ENCODE measurements at places on chromosomes 6 and 20.
A peak's percentile ranks its signal among the peaks of the same experiment; 100 is the strongest.

- DNase-seq, result no peak
These were observed 154.2 kb upstream of the PROKR2 start for GRCh38 chr20:5470943-5471342.

DNA sequence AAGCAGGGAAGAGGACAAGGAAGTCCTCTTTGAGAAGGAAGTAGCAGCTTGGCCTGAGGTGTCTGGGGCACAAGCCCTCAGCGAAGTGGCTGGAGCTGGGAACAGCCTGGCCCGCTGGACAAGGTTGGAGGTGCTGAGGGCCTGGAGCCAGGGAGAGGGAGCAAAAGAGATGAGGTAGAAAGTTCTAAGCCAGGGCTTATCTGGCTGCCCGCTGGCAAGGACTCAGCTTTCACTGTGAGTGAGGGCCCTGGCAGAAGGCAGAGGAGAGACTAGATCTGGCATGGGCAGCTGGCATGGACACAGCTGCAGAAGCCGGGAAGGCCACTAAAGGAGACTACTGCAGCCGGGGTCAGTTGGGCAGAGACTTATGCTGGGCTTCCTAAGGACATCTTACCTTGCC lies 21.8 kb upstream of the PCMTD2 start:
- DNase-seq, result no peak

DNA sequence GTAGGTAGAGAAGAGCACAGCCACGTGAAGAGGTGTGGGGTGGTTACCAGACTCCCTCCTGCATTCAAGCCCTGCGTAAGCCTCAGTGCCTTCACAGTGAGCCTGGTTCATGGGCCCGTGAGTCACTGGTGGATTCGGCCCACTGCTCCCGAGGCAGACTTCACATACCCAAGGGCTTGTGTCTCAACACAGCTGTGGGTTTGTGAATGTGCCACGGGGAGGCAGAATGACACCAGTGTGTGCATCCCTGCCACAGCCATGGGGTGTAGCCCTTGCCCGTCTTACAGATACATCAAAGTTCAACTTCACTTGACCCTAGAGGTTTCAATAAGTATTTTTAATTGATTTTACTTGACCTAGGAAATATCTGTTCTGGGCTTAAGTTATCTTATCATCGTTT lies 108.5 kb downstream of the MAP3K4 start:
- DNase-seq, result no peak

GRCh38 chr6:30676660-30677285 lies 4.0 kb upstream of the DHX16 start:
- DNase-seq, result no peak

DNA sequence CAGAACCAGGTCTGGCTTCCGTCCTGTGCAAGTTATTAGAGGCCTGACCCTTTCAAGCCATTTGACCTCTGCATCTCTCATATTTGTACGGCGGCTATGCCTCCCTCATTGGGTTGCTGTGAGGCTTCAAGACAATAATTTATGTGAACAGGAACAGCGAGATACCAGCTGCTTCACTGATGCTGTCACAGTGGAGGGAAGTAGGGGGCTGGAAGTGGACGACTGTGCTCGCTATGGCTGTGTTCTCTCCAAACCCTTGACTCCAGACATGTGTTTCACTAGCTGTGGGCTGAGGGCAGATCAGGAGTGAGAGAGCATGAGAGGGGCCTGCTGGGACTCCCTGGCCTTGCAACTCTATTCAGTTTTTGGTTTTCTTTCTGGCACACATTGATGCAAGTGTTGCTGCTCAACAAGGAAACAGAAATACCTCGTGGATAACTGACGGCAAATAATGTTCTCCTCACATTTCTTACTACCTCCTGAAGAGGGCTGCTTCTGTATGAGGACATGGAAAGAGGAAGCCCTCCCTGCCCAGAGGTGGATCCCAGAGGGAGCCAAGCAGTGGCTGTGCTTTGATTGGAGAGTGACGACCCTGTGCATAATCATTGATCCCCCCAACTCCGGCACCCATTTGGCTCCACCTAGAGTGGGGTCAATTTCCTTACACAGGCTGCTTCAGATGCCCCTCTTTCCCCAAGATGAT lies 34.7 kb upstream of the SCP2D1 start:
- DNase-seq, result no peak

- no peak for DNase-seq
These were observed 46.3 kb upstream of the CD93 start for GRCh38 chr20:23132293-23132929.

DNA sequence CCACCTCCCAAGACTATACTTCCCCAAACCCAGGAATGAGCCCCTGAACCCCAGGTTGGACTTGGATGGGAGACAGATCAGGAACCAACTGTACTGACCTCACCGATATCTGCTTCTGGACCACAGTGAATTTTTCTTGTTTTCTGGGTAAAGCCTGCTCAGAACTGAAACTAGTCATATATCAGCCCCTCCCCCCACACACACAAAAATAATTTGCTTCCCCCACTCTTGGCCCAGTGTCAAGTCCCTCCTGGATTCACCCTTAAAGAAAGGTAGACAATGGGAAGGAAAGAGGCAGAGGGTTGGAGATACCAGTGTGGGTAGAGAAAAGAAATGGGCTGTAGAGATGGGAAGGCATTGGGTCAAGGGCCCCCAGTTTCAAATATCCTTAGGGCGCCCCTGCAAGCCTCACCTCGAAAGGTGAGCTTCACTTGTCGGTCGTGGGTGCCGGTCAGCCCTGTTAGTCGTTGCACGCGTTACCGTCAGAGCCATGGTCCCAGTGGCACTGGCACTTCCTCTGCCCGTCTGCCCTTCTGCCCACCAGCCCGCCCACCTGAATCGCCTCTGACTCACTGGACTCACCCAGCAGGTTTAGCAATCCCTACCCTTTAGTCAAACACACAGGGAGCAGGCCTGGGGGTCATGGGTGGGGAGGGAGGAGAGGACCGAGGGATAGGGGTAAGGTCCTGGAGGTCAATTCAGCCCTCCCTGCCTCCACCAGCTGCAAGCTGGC lies 8.5 kb upstream of the SPAG4 start:
- no peak for DNase-seq

GRCh38 chr6:56540232-56541029 lies 102.3 kb downstream of the DST start:
- no peak for DNase-seq

DNA sequence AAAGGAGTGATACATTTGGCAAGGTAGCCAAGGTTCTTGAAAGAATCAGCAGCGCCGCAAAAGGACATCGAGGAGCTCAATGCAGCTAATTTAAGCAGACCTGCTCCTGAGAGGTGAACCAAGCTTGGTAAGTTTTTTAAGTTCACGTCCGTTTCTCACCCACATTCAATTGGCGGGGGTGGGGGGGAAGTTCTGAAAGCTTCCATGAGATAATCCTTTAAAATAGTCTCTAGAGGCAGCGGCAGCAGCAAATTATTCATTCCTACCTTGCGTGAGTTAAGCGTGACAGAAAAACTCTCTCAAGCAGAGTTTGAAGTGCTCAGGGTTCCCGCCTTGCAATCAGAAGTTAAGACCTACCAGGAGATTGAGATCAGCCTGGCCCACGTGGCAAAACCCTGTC lies 97.3 kb upstream of the NHSL1 start:
- DNase-seq, result no peak

GRCh38 chr6:74785236-74785635 lies 420.6 kb downstream of the COL12A1 start:
- no peak for DNase-seq

- DNase-seq, result no peak
These were observed 173.7 kb downstream of the PHACTR1 start for GRCh38 chr6:12890171-12890790.

- no peak for DNase-seq
These were observed 41.1 kb upstream of the ADGRG6 start for GRCh38 chr6:142260748-142261147.

DNA sequence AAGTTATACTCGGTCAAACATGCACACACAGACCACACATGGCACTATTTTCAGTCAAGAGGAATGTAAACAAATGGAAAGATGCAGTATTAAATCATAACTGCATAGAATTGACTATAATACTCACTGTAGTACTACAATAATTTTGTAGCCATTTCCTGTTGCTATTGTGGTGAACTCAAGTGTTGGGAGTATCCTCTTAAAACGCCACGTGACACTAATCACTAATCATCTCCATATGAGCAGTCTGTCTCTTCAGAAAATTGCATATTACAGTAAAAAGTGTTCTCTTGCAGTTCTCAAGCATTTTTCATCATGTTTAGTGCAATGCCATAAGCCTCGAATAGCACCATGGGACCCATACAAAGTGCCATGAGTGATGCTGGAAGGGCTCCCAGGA lies 258.7 kb upstream of the ID4 start:
- DNase-seq, result peak; percentile 55

- DNase-seq, result no peak
These were observed 507 bp upstream of the RIPPLY2 start for GRCh38 chr6:83852528-83853177.

GRCh38 chr6:111382476-111383294 lies 100.3 kb downstream of the REV3L start:
- DNase-seq, result no peak

GRCh38 chr6:139912735-139913400 lies 538.4 kb upstream of the CITED2 start:
- no peak for DNase-seq

DNA sequence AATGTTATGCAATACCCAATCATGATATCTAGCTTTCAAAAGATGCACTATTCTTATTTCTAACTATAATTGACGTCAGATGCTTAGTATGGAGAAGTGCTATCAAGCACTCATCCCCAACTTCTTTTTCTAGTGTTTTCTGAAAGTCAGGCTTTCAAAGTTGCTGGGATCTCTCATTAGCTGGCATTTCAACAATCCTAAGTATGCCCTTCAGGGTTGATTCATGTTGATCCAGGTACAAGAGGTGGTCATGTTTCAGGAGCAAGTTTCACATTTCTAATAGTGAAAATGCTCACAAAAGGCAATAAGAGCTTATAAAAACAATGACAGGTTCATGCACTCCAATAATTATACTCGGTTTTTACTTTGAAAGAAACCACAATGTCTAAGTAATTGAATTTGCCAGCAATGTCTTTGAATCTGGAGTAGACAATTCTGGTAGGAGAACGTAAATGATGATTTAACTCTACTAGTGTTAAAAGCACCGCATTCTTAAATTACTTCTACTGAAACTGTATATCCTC lies 193.7 kb upstream of the KHDRBS2 start:
- DNase-seq, result no peak

GRCh38 chr6:98836962-98837944 lies 2.9 kb downstream of the POU3F2 start:
- no peak for DNase-seq

- no peak for DNase-seq
These were observed 108.2 kb downstream of the KIF6 start for GRCh38 chr6:39617026-39617425.

DNA sequence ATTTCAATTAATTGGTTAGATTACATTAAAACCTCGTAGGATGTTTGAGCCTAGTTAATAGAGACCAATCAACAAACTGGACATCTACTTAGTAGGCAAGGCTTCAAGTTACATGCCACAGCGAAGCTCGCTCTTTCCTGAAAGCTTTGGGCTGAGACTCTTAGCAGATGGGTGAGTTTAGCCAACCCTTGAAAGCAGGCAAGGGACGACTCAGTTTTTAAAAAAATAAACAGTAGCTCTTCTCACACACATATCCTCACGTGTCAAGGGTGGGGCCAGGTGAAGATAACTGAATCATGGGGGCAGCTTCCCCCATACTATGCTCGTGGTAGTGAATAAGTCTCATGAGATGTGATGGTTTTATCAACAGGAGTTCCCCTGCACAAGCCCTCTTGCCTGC lies 775 bp downstream of the MTFR2 start:
- no peak for DNase-seq

- no peak for DNase-seq
These were observed 104.4 kb upstream of the KHDRBS2 start for GRCh38 chr6:62390401-62390800.

- DNase-seq, result no peak
These were observed 634 bp downstream of the ITPA start for GRCh38 chr20:3209946-3210317.

DNA sequence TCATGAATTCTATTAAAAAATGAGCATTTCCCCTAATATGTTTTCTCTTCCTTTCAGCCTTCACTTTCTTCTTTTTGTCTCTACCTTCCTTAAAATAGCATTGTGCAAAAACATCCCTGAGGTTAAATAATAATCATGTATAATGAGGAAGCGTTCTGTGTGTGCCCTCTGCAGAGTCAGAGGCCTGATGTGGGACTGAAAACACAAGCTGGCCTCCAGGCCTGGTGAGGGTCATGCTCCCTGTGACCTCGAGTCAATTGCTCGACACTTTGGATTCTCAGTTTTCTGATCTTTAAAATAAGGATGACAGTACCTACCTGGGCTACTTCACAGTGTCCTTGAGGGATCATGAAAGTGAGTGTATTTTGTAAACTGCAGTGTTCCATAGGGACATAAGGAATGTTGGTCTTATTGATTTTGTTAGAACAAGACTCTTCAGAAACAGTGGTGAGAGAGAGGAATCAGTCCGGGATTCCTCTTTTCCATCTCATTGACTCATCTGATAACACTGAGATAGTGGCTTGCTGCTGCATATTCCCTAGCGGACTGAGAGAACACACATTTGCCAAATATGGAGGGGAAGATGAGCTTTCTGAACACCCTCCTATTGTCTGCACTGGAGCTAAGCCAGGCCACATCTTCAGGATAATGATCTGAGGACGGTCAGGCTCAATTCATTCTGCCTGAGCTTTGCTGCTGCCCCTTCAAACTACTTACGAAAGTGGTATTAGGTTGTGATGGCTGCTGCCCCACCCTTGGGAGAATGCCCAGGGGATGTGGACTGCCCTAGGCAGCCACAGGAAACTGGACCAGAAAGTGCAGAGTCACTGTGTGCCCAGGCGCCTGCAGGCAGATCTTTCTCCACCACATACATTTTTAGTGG lies 39.6 kb upstream of the PDE7B start:
- DNase-seq, result no peak

DNA sequence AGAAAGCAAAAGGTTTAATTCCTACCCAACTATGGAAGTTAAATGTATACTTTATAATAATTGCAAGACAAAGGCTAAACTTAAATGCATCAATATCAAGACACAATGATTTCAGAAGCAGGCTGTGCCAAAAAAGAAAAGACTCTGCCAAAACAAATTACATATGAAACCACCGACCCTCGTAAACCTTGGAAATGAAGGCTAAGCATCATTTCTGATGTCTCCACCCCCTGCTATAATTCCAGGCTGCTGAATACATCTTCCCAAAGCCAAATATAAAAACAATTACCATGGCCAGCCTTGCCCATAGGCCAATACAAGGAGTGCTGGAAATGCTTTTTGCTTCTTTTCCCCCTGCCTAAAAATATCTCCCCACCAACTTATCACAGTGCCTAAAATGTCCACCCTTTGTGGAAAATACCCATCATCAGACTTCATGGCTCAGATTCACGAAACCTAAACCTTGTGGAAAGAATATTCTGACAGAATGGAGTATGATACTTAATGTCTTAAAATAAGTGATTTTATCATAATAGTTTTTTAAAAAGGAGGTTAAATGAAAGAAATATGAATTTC lies 37.4 kb downstream of the RCAN2 start:
- DNase-seq, result peak; percentile 58

DNA sequence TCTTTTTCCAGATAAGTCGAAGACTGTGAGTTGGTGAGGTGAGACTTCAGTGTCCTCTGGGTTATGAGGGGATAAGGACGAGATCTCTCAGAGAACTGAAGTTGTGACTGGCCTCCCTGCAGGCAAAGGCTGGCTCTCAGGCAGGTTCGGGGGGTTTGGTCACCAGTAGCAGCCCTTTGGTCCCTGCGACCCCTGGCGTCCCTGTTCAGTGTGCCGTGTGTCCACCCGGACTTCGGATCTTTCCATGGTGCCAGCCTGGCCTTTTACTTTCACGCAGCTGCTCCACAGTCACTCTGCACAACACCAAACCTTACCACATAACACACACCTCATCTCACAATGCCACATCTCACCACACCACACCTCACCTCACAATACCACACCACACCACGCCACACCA lies 131.9 kb downstream of the ERMARD start:
- DNase-seq, result no peak

GRCh38 chr6:52317841-52318581 lies 33.5 kb upstream of the MCM3 start:
- no peak for DNase-seq
